Stimulated activated CD8-positive, alpha-beta memory T cell treated with anti-CD3 and anti-CD28 coated beads, Interleukin-4, amount 100 ng/mL, for 1 hour (primary cell): ENCODE measurements at places on chromosomes 7 and 10.

GRCh38 chr7:30936650-30937245 is 25.1 kb downstream of the AQP1 start:
- DNase-seq = no peak

GRCh38 chr7:7746458-7746857 is 28.1 kb upstream of the RPA3 start:
- DNase-seq = no peak

DNA sequence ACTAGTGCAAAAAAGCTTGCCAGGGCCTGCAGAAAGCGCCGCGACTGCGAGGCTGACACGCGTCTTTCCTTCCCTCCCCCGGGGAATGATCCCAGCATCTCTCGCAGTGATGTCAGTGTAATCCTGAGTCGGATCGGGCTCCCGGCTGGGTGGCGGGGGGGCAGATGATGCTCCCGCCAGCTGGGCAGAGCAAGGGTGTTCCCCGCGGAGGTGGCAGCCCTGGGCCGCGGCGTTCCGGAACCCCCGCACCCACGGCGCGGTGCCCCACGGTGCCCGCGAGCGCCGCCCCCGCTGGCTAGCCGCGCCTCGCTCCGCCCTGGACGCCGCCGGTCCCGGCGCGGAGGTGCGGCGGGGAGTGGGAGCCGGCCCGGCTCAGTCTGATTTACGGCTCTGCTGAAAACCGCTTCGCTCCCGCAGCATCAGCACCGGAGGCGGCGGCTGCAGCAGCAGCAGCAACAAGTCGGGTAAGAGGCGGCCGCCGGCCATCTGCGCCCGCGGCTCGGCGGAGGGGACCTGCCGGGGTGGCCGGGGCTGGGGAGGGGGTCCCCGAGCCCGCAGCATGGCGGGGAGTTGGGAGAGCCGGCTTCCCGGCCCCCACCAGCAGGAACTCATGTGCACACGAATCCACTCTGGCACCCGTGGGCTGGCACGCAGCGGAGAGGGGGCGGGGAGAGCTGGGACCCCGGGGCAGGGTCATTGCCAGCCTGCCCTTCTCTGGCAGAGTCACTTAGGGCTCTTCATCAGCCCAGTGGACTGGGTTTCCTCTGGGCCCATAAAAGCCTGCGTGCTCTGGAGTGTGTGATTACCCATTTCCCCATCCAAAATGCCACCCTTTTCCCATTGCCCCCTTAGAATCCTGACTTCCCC is at the start of gene ZNF365:
Gene ZNF365 (plus strand): TSS at position 375 of the 867 bp plus-strand sequence. CDS start 1,825 bp downstream, outside the sequence.
- no peak for DNase-seq

GRCh38 chr10:72557362-72557761 is 68.5 kb downstream of the MICU1 start:
- DNase-seq = no peak

DNA sequence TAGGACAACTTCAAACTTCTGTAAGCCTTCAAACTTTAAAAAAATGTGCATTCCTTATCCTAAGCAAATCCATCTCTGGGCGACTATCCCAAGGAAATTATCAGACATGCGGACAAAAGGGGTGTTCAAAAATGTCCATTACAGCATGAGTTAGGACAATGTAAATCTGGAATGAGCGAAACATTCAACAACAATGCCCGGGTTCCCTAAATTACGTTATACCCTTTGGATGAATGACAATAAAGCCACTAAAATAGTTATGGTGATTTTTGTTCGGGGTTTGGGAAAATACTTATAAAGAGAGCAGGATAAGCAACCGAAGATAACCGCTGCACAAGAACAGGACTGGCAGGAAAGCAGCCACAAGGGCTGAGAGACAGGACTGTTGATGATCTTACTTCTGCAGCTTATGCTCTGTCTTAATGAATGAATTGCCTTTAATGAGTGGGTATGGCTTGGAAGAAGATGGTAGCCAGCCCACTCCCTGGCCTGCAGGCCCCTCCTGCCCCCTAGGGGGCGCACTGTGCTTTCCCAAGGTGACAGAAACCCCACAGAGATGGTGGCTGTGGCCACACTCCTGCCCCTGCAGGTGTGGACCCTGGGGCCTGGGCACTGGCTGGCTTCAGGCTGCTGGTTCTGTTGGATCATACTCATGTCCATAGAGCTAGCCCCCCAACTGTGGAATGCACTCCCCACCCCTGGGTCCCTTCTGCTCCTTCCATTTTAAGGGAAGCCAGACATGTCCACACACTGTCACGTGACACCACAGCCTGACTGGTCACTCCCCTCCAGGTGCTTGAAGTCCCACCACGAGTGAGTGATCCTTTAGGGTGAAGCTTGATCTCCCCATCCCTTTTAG is 45.0 kb downstream of the ZCCHC24 start:
- DNase-seq = no peak

DNA sequence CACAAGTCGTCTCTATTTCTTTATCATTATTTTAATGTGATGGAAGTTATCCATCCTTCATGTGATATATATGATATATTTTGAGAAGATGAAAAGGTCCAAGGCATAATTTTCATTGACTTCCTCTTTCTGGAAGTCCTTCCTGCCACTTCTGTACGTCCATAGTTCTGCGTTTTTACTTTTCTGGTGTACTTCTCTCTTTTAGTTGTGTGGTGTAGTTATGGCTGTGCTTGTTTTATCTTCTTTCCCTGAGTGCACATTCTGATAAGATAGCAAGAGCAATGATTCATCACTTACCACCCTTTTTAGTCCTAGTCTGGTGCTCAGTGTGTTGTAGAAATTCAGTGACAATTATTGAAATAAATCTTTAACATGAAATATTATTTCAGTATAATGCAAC is 231.3 kb upstream of the FERD3L start:
- DNase-seq = no peak

GRCh38 chr10:112926906-112927688 is 22.9 kb upstream of the TCF7L2 start:
- DNase-seq = no peak

DNA sequence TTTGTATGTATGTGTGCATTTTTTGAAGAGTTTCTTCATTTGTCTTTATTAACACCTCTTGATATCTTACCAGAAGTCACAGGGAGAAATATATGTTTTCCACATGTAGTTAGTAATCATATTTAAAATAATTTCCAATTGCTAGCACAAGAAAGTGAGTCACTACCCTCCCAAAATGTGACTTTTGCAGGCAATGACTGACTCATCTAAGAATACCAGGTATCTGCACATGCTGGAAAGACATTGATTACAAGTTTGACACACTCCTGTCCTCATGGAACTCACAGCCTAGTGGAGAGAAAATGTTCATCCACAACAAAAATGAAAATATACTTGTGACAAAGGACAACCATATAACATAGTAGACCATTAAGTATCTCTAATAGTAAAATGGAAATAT is 82.9 kb downstream of the SEMA3D start:
- no peak for DNase-seq

DNA sequence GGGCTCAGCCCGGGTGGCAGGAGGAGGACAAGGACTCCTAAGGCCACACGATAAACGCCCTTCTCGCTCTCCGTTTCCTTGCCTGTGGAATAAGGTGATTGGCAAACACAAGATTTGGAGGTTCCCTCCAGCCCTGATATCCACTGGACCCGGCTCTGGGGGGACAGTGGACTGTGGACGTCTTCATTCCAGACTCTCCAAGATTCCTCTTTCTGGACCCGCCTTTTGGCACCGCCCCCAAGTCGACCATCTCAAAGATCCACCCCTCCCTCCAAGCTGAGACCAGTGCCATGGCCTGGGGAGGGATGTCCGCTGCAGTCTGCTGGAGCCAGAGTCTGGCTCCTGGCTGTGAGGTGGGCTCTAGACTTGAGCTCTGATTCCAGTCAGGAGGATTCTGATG is 23.6 kb downstream of the ZNF783 start:
- DNase-seq = no peak

- no peak for DNase-seq
Observed at GRCh38 chr7:73999664-74000435, 28.1 kb upstream of the ELN start.

DNA sequence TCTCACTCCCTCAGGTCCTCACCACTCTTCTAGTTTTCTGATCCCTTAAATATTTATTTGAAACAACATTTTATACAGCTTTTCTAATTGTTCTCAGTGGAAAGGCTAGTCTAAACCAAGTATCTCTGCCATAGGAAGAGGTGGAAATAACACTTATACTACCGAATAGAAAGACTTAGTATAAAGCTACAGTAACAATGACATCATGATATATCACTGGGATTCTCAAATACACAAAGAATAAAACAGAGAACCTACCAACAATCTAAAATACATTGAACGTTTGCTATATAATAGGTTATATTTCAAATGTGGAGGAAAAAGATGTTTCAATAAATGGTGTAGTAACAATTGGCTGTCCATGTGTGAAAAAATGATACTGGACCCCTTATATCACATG is 142.9 kb downstream of the KMT2C start:
- DNase-seq = no peak

DNA sequence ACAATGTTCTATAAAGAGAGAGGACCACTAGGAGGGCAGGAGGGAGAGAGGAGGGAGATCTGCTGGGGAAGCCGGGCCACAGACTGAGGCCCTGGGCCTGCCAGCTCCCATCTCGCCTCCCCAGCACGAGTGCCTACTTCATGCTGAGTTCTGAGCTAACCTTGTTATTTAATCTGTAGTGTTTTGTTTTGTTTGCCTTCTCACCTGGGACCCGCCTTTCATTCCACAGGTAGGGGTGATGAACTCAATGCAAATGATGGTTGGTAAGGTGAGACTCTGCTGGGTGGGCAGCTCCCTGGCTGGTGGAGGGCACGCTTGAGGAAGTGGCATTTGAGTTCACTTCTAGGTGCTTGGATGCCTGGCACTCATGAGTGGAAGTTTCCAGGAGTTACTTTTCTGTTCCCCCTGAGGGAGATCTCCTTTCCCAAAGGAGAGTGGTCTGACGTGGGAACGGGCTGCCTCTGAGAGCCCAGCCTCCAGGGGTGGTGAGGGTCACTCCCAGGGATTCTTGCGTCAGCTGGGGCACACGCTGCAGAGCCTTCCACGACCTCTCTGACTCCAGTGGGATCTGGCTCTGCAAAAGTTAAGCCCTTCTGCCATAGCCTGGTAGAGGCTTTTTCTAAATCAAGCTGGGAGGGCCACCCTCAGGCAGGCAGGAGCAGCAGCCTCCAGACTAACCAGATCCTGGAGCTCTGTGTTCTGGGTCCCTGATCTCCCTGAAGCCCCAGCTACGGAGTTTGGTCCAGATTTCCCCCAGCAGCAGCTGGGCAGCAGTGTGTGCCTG is 22.4 kb downstream of the UBTD1 start:
- no peak for DNase-seq

GRCh38 chr7:4830176-4830575 is 31.7 kb downstream of the PAPOLB start:
- DNase-seq = no peak

DNA sequence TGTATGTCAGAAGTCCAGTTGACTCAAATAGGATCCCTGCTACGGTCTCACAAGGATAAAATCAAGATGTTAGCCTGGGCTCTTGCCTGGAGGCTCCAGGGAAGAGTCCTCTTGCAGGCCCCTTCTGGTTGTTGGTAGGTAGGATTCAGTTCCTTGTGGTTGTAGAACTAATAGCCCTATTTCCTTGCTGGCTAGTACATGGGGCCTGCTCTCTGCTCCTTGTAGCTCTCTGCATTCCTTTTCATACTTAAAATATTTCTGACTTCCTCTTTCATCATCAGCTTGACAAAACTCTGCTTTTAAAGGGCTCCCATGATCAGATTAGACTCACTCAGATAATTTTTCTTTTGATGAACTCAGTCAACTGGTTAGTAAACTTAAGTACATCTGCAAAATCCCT is 756.7 kb downstream of the GATA3 start:
- DNase-seq = no peak

- no peak for DNase-seq
Observed at GRCh38 chr7:2069472-2069860, 163.3 kb downstream of the MAD1L1 start.

- no peak for DNase-seq
Observed at GRCh38 chr10:118754229-118754555, 578 bp downstream of the CACUL1 start.

DNA sequence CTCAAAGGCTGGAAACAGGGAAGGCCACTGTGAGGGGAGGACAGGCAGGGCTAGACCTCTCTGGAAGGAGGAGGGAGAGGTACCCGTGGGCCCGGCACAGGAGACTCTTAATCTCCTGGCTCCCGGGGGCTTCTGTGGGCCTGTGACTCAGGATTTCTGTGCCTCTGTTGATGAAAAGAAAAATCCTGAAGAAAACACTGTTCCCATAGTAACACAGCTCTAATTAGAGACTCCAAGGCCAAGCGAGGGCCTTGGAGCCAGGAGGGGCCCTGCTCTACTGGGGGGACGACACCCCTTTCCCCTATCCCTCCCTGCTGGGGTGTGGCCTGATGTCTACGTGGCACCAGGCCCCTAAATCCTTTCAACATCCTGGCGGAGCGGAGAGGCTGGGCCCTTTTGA is 174.1 kb upstream of the TNRC18 start:
- DNase-seq = no peak

DNA sequence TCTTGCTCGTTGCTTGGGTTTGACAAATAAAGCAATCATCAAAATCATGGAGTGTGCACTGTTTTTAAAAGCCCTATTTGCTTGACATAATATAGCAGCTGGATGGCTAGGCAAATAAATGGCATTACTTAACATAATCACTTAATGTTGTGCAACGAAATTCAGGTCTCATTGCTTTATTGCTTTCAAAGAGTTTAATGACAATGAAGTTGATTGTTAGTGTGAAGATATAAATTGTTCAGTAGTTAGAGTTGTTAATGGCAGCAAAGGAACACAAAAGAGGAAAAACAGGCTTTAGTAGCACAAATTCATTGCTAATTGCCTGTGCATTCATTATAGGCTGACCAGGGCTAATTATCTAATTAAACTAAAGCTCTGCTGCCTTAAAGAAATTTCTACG is 7.6 kb upstream of the ADO start:
- no peak for DNase-seq

DNA sequence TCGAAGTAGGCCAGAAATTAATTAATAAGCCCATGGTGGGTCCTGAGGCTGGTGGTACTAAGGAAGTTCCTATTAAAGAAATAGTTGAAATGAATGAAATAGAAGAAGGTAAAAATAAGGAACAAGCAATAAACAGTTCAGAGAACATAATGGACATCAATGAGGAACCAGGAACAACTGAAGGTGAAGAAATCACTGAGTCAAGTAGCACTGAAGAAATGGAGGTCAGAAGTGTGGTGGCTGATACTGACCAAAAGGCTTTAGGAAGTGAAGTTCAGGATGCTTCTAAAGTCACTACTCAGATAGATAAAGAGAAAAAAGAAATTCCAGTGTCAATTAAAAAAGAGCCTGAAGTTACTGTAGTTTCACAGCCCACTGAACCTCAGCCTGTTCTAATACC is 36.0 kb downstream of the SLK start:
- DNase-seq = no peak

GRCh38 chr10:97230146-97230545 is 44.4 kb upstream of the SLIT1 start:
- no peak for DNase-seq

- DNase-seq = no peak
Observed at GRCh38 chr7:11083214-11083568, 109.5 kb downstream of the PHF14 start.
